G401 (cell line): ENCODE measurements at places on chromosomes 2 and 18.

DNA sequence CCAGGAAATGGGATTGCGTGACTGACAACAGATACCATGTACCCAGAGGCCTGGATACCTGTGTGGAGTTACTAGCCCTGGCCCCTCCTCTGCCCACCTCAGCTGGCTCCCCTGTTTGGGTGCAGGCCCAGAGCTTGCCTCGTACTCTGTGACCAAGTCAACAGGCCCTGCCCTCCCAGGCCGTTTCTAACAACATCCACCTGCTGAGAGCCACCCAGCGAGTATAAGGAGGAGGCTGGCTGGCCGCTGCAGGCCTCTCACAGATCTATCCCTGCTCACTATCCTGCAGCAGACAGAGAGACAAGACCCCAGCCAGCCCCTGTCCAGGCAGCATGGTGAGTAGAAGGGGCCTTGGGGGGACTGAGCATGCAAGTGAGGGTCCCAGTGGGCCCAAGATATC is 12.5 kb upstream of the TUBA4A start:
- no peak for DNase-seq

DNA sequence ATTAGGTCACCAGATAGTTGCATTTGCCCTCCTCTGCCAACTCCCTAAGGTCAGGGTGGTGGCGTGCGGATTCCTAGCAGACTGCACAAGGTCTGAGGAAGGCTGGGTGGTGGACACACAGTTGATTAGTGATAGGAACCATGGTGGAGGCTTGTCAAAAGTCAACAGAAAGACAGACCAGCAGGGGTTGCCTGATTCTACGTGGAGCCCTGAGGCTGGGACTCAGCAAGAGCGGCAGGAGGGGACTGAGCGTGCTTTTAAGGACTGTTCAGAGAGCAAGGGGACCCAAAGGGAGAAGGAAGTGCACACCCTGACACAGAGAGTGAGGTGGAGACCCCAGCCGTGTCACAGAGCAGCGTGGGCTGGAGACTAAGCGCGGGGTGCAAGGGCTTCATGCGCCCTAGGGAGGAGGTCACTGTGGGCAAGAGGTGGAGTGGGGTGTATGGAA is 513.2 kb downstream of the RNF144A start:
- no peak for DNase-seq

GRCh38 chr18:32439802-32440201 is 30.9 kb downstream of the GAREM1 start:
- DNase-seq: no peak

DNA sequence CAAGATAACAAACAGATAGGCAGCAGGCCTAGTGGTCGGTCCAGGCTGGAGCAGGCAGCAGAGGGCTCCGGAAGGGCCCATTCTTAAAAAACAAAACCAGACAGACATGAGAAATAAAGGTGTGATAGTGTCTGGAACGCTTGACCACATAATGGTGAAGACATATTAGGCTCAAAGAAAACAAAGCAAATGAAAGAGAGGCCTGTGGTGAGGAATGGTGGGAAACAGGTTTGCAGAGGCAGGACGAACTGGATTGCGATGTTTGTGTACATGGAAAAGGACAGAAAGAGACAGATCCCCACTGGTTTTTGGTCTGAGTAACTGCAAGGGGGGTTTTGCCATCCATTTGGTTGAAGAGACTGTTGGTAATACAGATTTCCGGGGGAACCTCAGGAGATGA is 19.9 kb downstream of the QPCT start:
- DNase-seq: no peak

- DNase-seq: no peak
These were observed 212.7 kb downstream of the DYM start for GRCh38 chr18:49247781-49248180.
